ENCODE measurements at places on chromosomes 3 and 15. TPM values are rescaled to one million over a fixed set of nuclear protein-coding genes. Genes with fewer than 3 reads are reported as not detected.

DNA sequence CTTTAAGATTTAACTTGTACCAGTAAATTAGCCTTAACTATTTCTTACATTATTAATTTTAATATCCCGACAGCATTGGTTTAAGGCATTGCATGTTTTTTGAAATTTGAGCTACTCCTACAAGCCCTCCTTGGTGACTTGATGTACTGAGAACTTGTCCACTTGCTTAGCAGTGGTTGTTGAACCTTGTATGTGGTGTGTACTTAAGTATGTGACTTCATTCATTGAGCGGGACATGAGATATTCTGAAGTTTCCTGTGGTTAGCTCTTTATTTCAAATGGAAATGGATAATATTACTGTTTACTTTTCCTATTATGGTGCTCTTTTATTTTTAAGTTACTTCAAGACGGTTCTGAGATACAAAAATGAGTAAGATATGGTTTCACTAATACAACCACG, 3.6 kb upstream of the COL6A5 start:
- H3K4me1 ChIP-seq, result peaks cover 10% of the 10 kb centered on the region
- no peak overlapping the region for H3K4me3 ChIP-seq
- H3K27me3 ChIP-seq, result peaks cover 48% of the 10 kb centered on the region

- H3K27me3 ChIP-seq, result no peaks in the 10 kb centered on the region
- no peak for DNase-seq
- H3K36me3 ChIP-seq, result no peaks in the 10 kb centered on the region
- H3K27ac ChIP-seq, result no peak overlapping the region
- peaks cover 17% of the 10 kb centered on the region for H3K4me1 ChIP-seq
Observed at GRCh38 chr3:62669161-62669560, 206.1 kb downstream of the CADPS start.

DNA sequence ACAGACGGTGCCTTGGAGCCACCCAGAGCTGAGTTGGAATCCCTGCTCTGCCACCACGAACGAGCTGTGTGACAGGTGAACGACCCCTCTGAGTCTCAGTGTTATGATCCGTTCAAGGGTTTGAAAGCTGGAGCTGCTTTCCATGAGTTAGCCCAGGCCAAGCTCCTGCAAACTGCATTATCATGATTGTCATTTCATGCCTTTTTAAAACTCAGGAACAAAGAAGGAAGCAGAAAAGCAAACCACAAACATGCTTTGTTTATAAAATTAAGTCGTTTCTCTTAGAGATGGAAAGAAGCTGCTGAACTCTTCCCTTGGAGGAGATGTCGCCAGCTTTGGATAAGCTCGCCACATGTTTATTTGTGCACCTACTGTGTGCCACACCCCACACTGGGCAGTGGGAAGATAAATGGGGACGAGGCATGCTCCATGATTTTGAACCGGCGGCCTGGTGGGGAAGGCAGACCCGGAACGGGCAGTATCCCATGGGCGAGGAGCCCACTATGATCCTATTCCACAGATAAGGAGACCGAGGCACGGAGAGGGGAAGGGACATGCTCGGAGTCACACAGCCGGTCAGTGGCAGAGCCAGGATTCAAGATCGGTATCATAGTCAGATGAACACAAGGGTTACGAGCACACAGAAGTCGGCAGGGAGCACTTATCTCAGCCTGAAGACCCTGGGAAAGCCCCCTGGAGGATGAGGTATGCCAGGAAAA, 15.9 kb downstream of the HRH1 start:
- no peaks in the 10 kb centered on the region for H3K36me3 ChIP-seq
- H3K27me3 ChIP-seq, result peaks cover 3% of the 10 kb centered on the region
- no peak overlapping the region for H3K4me3 ChIP-seq

DNA sequence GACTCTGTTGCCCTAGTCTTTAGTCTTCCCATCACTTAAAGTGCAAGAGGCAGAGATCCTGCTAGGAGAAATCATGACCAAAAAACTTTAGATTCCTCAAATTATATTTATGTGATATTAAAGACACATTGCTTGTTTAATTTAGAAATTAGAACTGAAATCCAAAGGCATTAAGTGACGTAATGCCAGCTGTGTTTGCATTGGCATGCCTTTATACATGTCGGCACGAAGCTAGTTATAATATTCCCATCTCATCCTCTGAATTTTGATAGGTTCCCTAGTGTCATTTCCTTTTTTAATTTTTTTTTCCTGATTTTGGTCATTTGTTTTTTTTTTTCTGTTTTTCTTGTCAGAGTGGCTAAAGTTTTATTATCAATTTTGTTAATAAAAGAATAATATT, 203.5 kb upstream of the ZBTB20 start:
- H3K36me3 ChIP-seq, result peaks cover 13% of the 10 kb centered on the region
- H3K4me3 ChIP-seq, result no peak overlapping the region
- H3K4me1 ChIP-seq, result peaks cover 38% of the 10 kb centered on the region
- no peaks in the 10 kb centered on the region for H3K27me3 ChIP-seq
- no peak for DNase-seq

- no peak overlapping the region for H3K27ac ChIP-seq
- no peak overlapping the region for H3K4me3 ChIP-seq
- H3K4me1 ChIP-seq, result peaks cover 34% of the 10 kb centered on the region
- H3K27me3 ChIP-seq, result no peaks in the 10 kb centered on the region
Observed at GRCh38 chr3:181851063-181851462, 139.3 kb downstream of the SOX2 start.

DNA sequence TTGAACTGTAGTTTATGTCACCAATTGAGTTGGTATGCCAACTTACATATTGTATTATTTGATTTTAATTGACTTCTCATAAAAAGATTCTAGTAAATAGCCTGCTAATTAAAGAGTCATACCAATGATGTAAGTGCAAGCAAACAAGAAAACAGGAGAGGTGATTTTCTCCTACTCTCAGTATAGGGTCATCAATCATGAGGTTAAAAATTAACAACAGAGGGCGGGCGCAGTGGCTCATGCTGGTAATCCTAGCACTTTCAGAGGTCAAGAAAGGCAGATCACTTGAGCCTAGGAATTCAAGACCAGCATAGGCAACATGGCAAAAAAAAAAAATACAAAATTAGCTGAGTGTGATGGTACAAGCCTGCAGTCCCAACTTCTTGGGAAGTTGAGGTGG, 108.7 kb downstream of the MYO9A start:
- H3K27ac ChIP-seq, result no peak overlapping the region
- H3K4me3 ChIP-seq, result no peak overlapping the region
- H3K36me3 ChIP-seq, result no peaks in the 10 kb centered on the region
- no peaks in the 10 kb centered on the region for H3K4me1 ChIP-seq
- H3K27me3 ChIP-seq, result no peaks in the 10 kb centered on the region
- no peak for DNase-seq

DNA sequence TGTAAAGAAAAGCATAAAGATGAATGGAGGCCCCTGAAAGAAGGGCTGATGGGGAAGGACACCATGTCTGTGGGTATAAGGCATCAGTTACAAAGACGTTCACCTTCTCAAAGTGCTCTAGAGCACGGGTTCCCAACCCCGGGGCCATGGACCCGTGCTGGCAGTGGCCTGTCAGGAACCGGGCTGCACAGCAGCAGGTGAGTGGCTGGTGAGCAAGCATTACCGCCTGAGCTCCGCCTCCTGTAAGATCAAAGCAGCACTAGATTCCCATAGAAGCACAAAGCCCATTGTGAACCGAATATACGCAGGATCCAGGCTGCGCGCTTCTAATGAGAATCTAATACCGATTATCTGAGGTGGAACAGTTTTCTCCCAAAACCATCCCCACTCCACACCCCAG, 25.7 kb downstream of the MYO1E start:
- H3K4me1 ChIP-seq, result peaks cover 61% of the 10 kb centered on the region
- H3K4me3 ChIP-seq, result no peak overlapping the region

DNA sequence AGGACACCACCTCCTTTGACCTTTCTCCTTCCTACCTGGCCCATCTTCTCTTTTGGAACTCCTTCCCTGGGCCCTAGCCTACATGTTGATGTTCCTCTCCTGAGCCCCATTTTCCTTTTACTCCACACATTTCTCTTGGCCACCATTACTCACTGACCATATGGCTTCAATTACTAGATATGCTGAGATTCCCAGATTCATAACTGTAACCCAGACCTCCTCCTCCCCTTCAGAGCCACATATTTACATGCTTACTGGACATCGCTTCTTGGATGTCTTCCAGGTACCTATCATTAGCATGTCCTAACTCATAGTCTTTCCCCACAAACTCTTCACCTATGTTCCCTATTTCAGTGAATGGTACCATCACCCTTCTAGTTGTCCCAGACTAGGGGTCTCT, 24.4 kb upstream of the TRIM59 start:
- H3K27me3 ChIP-seq, result peaks cover 3% of the 10 kb centered on the region
- DNase-seq, result no peak
- H3K27ac ChIP-seq, result no peak overlapping the region
- peaks cover 18% of the 10 kb centered on the region for H3K36me3 ChIP-seq

- peaks cover 27% of the 10 kb centered on the region for H3K4me1 ChIP-seq
- peaks cover 3% of the 10 kb centered on the region for H3K27me3 ChIP-seq
- no peak overlapping the region for H3K27ac ChIP-seq
- no peak for DNase-seq
- no peak overlapping the region for H3K4me3 ChIP-seq
- no peaks in the 10 kb centered on the region for H3K36me3 ChIP-seq
Observed at GRCh38 chr15:99477791-99478471, 87.9 kb upstream of the MEF2A start.

GRCh38 chr15:100737214-100737613, 134.8 kb downstream of the ASB7 start:
- no peak overlapping the region for H3K27ac ChIP-seq
- no peaks in the 10 kb centered on the region for H3K36me3 ChIP-seq
- H3K4me3 ChIP-seq, result no peak overlapping the region
- no peaks in the 10 kb centered on the region for H3K4me1 ChIP-seq

The GPR62 gene
- 0.46 TPM for total RNA-seq

The CPN2 gene
- total RNA-seq, result 0.09 TPM

All from WTC11 (cell line).